ENCODE measurements at places on chromosomes 4 and X. TPM values are rescaled to one million over a fixed set of nuclear protein-coding genes. Genes with fewer than 3 reads are reported as not detected.
A peak's percentile ranks its signal among the peaks of the same experiment; 100 is the strongest.

- no peaks in the 10 kb centered on the region for H3K27me3 ChIP-seq
- H3K36me3 ChIP-seq, result no peaks in the 10 kb centered on the region
- H3K4me3 ChIP-seq, result no peak overlapping the region
- H3K27ac ChIP-seq, result no peak overlapping the region
Observed at GRCh38 chr4:184356366-184356765, 118.0 kb downstream of the IRF2 start.

DNA sequence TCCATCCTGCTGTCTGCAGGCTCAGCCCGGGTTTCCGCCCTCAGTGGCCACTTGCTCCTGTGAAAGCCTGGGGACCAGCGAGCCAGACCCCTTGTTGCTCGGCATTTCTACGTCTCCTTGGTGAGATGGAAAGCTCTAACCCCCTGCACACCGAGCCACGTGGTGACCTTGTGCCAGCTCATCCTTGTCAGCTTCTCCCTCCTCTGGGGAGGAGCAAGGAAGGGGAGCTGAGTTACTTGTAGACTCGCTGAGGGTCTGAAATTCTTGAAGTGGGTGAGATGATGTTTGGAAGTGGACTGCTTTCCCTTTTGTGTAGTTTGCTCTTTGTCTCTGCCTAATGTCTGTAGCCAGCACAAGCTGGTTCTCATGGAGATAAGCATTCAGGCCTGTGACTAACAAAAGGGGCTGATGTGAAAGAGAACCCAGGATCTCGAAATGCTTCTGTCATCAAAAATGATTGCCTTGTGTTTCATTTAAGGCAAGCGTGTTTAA lies 29.3 kb downstream of the RGS12 start:
- H3K4me1 ChIP-seq, result no peaks in the 10 kb centered on the region
- no peak for DNase-seq
- H3K27ac ChIP-seq, result no peak overlapping the region
- no peaks in the 10 kb centered on the region for H3K36me3 ChIP-seq

Gene SERTM2
- total RNA-seq, result 1.1 TPM

DNA sequence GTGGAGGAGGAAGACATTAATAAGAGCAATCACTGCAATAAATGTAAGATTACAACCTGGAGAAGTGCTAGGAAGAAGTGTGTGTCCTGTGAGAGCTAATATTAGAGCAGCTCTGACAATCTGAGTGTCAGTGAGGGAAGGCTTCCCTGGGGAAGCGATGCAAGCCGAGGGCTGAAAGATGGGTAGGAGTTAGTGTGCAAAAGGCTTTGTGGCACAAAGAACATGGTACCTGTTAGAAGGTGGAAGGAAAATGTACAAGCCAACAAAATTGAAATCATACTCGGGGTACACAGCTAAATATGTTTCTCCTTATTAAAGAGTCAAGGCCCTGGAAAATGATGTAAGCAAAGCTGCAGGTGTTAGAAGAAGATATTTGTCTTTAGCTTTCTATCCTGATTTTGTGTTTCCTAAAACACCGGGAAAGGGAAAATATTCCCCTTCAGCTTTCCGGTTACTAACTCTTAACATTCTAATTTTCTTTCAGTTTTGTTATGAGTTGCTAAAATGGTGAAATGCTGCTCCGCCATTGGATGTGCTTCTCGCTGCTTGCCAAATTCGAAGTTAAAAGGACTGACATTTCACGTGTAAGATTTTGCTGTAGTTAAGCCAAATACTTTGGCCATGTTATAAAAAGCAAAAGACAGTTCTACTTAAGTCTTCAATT lies 808 bp downstream of the THAP6 start:
- no peaks in the 10 kb centered on the region for H3K27me3 ChIP-seq
- DNase-seq, result no peak
- peak overlapping the region; percentile 73 for H3K4me3 ChIP-seq
- peak overlapping the region; percentile 89 for H3K27ac ChIP-seq
- H3K36me3 ChIP-seq, result peaks cover 1% of the 10 kb centered on the region

Gene PDLIM3
- 3.6 TPM for total RNA-seq

- DNase-seq, result no peak
- no peaks in the 10 kb centered on the region for H3K4me1 ChIP-seq
- H3K4me3 ChIP-seq, result no peak overlapping the region
- no peaks in the 10 kb centered on the region for H3K36me3 ChIP-seq
Observed at GRCh38 chrX:10052906-10053625, 85.9 kb downstream of the CLDN34 start.

Gene GAGE12J
- total RNA-seq, result not detected

DNA sequence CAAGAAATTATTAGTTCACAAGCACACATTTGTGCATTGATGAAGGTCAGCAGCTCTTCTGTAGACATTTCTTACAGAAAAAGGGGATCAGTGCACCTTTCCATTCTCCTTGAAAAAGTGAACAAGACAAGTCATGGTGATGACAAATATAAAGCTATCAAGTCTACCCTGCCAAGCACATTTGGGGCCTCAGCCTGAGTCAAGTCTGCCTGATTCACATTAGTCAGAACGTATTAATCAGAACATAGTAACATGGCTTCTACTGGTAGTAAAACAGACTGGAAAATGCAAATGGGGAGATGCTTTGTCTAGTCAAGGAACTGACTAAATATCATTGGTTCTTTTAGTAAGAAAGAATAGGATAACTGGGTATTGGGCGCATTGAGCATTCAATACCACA lies 2305.1 kb downstream of the PCDH7 start:
- DNase-seq, result no peak
- H3K4me1 ChIP-seq, result no peaks in the 10 kb centered on the region
- no peaks in the 10 kb centered on the region for H3K27me3 ChIP-seq
- no peak overlapping the region for H3K4me3 ChIP-seq
- no peak overlapping the region for H3K27ac ChIP-seq

- H3K27me3 ChIP-seq, result no peaks in the 10 kb centered on the region
- no peak for DNase-seq
- no peak overlapping the region for H3K27ac ChIP-seq
- H3K4me3 ChIP-seq, result no peak overlapping the region
- 0 out of 2 replicates have a peak, but pooled peaks cover 5% of the 10 kb centered on the region for H3K4me1 ChIP-seq
Observed at GRCh38 chrX:107551546-107551945, 76.8 kb upstream of the PRPS1 start.

All from Caco-2 (cell line).